ENCODE measurements at places on chromosomes 4 and X.

GRCh38 chrX:39967348-39967747, 130.4 kb downstream of the BCOR start:
- DNase-seq = no peak

GRCh38 chrX:153853180-153853901, 23.0 kb upstream of the PDZD4 start:
- no peak for DNase-seq

DNA sequence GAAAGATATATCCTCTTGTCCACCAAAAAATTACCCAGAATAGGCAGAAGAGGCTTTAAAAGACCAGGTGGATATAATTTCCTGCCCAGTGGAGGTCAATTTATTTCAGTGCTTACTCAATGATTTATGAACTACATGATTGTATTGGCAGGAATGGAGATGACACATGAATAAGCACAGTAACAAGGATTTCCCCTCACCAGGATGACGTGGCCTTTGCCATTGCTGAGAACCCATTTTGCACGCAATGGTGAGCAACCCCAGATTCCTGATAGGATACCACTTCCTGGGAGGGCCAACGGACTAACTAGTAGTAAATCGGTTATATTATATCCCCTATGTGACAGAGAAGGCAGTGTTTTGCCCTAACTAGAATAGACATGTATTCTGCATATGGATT, 11.6 kb upstream of the TTC29 start:
- no peak for DNase-seq

GRCh38 chrX:119189595-119189994, 46.5 kb upstream of the PGRMC1 start:
- DNase-seq = no peak

- no peak for DNase-seq
Observed at GRCh38 chr4:36870121-36870520, 374.4 kb upstream of the NWD2 start.

- DNase-seq = no peak
Observed at GRCh38 chrX:9233141-9233540, 199.2 kb upstream of the FAM9B start.

DNA sequence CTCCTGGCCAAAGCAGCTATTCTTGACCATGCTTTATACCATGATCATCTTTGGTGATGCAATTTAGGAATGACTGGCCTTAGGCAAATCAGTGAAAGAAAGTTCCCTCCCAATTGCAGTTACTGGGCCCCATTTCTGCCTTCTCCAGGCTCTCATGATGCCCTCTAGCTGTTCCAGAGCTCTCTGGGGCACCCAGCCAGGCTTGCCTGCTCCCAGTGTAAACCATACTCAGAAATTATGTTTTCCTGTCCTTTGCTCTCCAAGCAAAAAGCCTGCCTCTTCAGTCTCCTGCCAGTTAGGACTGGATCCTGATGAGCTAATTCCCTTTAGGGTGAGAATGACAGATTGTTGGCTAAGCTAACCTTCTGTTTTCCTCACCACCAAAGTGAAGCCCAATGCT, 85.3 kb upstream of the RBPJ start:
- peak; percentile 54 for DNase-seq

- no peak for DNase-seq
Observed at GRCh38 chr4:188295899-188296298, 156.7 kb downstream of the TRIML1 start.

GRCh38 chr4:150714462-150715438, 132.8 kb downstream of the MAB21L2 start:
- DNase-seq = no peak

DNA sequence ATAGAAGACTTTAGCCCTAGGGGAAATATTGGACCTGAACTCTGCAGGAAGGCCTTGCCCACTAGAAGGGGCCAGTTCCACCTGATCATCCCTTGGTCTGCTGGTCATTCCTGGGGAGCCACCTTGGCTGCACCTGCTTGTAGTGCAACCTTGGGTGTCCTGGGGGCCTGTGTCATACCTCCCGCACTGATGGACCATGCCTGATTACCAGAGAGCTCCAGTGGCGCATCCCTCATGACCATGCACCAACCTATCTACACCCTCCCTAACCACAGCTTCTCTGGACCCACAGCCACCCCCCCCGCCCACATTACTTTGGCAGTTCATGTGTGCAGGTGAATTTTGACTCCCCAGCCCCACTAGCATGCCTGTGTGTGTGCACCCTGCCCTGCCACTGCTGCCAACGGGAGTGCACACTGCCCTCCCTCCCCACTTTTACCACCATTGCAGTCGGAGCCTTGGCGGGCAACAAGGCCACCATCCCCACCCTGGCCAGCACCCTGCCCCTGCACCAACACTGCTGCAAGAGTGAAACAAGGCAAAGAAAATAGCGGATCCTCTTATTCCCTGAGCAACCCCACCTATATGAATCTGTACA, 208.1 kb downstream of the FAM47B start:
- DNase-seq = no peak

- no peak for DNase-seq
Observed at GRCh38 chr4:99853999-99854398, 37.4 kb downstream of the DAPP1 start.

DNA sequence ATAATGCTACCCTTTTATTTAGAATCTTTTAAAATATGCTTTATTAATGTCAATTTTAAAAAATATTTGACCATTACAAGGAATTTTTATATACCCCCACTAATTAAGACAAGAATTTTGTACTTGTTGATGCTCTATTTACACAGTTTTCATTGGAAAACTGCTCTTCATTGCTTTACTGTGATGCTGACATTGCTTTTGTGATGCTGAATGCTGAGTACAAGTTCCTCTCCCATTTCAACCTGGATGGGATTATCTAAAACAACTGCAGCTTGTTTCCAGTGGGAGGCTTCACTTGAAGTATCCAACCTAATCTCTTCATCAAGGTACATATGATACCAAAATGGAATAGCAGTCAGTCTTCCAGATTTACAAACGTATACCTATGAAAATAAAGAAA, 21.2 kb downstream of the TMEM184C start:
- no peak for DNase-seq

DNA sequence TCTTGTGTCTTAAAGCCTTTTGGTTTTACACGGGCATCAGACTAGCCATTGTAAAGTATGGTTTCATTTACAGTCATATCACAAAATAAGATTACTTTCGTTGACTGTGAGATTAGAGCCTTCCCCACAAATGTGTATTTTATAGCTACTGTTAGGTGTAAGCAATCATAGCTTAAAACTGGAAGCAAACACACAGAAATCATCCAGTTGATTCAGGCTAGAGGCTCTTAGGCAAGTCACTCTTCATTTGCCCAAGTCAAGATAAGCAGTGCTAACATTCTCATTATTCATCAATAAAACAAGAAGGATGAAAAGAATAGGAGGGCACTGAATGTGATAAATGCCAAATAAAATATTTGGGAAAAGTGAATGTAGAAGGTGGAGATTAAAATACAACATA, 448.7 kb upstream of the FAM241A start:
- DNase-seq = no peak

DNA sequence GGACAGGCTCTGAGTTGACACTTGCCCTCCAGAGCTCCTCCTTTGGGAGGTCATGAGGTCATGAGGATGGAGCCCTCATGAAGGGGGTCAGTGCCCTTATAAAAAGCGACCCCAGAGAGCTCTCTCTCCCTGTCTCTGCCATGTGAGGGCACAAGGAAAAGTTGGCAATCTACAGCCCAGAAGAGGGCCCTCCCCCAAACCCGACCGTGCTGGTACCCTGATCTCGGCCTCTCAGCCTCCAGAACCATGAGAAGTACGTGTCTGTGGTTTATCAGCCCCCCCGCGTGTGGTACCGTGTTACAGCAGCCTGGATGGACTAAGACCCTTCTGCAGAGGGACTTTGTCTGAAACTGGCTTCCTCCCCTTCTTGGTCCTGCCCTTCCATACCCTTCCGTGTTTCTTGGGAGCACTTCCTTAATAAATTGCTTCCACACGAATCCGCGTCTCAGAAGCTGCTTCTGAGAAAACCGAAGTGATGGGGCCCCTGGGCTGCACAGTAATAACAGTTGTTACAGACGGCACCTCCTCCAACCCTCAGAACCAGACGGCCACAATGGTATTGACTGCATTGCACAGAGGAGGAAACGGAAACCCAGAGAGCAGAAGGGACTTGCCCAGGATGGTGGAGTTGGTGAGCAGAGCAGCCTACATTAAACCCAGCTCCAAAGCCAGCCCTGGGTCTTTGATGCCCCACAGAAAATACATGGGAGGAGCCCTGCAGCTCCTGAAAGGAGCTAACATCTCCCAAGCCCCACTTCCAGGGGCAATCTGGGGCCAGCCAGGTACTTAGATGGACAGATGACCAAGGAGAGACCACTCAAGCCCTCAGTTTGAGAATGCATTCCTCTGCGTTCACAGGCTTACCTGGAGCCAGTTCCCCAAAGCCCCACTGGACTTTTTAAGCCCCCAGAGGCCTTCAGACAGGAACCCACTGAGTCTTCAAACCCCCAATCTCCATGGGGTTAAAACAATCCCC, 242.7 kb downstream of the BCOR start:
- no peak for DNase-seq

GRCh38 chr4:19735012-19735411, 516.7 kb upstream of the SLIT2 start:
- DNase-seq = no peak

- DNase-seq = no peak
Observed at GRCh38 chr4:1593458-1593857, 90.7 kb downstream of the FAM53A start.

Data from globus pallidus (tissue), 1 donor.